Endothelial cell (in vitro differentiated cells): ENCODE measurements at places on chromosomes 2 and 18. TPM values are rescaled to one million over a fixed set of nuclear protein-coding genes. Genes with fewer than 3 reads are reported as not detected.

The MOGAT1 gene
- 0.26 TPM for total RNA-seq

DNA sequence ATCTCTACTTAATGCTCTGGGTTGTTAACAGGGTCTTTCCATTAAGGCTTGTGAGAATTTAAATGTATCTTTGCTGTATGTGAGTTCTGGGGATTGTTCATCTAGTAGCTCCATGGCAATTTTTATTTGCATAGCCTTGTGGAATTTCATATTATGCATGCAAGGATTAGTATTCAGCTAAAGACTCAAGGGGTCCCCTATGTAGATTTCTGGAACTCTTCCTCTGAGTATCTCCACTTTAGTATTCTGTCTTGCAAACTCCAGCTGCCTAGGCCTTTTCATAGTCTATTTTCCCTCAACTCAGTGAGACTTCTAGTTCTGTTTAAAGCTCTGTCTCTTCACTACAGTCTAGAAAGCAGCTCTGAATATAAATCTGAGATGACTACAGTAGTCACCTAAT lies 304.6 kb upstream of the REV1 start:
- H3K36me3 ChIP-seq: no peaks in the 10 kb centered on the region
- no peaks in the 10 kb centered on the region for H3K4me1 ChIP-seq

DNA sequence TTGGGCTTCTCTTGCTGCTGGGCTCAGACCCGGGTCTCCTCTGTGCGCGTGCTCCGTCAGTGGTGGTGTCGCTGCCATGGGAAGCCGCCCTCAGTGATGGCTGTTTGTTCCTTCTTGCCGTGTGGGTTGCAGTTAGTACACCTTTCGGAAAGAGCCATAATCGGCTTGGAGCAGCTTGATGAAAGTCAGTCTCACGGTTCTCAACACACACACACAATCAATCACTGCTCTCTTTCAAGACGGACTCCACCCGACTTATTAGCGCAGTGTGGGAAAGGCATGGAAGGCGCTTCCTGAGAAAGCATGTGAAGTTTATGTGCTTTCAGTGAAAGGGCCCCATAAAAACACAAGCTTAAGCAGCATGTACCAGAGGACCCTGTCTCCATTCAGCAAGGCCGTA lies 64.1 kb downstream of the SOX11 start:
- H3K4me3 ChIP-seq: no peak overlapping the region
- H3K27me3 ChIP-seq: no peaks in the 10 kb centered on the region
- peaks cover 7% of the 10 kb centered on the region for H3K4me1 ChIP-seq
- DNase-seq: no peak
- H3K27ac ChIP-seq: no peak overlapping the region
- no peaks in the 10 kb centered on the region for H3K36me3 ChIP-seq

DNA sequence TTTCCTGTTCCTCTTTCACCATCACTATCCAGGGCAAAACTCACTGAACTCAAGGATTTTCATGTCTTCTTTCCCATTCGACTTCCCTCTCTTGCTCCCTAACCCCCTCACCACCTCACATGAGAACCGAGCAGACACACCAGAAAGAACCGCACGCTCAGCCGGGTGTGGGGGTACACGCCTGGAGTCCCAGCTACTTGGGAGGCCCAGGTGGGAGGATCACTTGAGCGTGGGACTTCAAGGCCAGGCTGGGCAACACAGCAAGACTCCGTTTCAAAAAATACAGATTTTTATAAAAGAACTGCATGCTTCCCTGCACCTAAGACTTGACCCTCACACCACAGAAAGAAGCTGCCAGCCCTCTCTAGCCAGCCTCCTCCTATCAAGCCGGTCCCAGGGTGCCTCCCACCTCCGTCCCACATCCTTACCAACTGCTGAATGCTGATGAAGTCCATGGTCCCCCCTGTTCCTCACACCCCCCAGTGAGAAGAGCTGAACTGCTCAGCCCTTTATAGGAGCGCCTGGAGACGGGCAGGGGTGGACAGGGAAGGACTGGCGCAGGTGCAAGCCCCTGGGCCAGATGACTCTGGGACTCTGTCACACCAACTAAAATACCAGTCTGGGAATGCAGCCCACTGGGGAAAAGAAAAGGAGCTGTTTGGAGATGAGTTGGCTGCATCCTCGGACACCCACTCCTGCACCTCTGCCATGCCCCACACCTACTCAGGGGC lies at the start of gene ANKRD23:
TSS of gene ANKRD23 (minus strand) at position 484 of the 731 bp plus-strand sequence. CDS start at position 455, 29 bp downstream.
- peaks cover 5% of the 10 kb centered on the region for H3K27me3 ChIP-seq
- peaks cover 7% of the 10 kb centered on the region for H3K36me3 ChIP-seq
- H3K27ac ChIP-seq: no peak within 1 kb of the TSS
- no peak within 1 kb of the TSS for H3K4me3 ChIP-seq

DNA sequence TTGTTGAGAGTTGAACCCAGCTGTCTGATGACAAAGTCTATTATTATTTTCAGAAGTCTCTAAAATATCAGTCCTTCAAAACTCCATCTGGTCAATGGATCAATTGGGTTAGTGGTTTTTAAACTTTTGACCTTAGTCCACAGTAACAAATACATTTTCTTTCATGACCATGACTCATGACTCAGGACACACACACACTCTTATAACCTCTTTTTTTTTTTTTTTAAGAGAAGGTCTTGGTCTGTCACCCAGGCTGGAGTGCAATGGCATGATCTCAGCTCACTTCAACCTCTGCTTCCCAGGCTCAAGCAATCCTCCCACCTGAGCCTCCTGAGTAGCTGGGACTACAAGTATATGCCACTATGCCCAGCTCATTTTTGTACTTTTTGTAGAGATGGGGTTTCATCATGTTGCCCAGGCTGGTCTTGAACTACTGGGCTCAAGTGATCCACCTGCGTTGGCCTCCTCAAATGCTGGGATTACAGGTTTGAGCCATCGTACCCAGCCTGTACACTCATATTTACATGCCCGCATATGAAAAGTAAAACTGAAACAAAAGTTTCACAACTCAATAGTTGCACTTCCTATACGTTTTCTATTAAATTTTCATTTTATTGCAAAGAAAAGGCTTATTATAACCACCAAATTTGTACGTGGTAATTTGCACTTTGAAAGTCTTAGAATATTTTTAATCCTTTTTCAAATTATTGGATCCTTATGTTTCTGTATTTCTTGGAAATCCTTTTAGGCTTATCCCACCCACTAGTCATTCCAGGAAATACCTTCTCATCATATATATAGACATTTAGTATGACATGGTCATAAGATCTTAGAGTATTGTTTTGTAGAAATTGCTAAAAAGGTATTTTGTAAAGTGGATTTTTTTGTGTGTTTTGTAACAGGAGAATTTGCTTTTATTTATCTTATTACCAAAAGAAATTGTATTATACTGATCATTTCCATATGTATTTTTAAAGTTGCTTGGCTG lies 199.0 kb downstream of the LPIN1 start:
- no peak overlapping the region for H3K27ac ChIP-seq
- no peak overlapping the region for H3K4me3 ChIP-seq
- no peaks in the 10 kb centered on the region for H3K4me1 ChIP-seq
- H3K27me3 ChIP-seq: peaks cover 2% of the 10 kb centered on the region
